ENCODE measurements at places on chromosomes 5 and 9.
A peak's percentile ranks its signal among the peaks of the same experiment; 100 is the strongest.

GRCh38 chr5:124744170-124744971 lies 2.1 kb downstream of the ZNF608 start:
- peak; percentile 83 for DNase-seq

DNA sequence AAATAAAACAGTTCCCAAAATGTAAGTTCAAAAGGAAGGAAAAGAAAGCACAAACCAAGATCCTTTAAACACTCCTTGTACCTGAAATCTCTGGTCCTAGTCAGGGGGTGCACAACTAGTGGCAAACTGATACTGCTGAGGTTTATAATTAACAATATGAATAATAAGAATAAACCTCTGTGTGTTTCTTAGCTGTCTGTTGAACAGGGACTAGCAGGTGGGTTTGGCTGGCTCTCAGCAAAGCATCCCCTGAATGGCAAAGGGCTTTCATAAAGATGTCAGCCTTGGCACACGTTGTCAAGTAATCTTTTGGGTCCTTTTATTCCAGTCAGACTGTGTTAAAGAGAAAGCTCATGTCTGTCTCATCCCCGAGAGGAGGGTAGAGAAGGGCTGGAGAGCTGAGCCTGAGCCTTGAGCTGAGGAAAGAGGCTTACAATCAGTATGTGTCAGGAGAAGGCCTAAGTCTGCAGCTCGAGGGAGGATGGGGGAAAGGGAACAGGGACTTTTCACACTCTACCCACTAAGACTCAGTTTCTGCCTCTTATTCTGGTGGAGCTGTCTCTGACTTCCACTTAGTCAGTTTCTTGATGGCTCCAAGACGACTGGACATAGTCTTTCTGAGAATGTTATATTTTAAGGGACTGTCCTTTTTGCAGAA lies 123.0 kb downstream of the GALNT10 start:
- DNase-seq = no peak

DNA sequence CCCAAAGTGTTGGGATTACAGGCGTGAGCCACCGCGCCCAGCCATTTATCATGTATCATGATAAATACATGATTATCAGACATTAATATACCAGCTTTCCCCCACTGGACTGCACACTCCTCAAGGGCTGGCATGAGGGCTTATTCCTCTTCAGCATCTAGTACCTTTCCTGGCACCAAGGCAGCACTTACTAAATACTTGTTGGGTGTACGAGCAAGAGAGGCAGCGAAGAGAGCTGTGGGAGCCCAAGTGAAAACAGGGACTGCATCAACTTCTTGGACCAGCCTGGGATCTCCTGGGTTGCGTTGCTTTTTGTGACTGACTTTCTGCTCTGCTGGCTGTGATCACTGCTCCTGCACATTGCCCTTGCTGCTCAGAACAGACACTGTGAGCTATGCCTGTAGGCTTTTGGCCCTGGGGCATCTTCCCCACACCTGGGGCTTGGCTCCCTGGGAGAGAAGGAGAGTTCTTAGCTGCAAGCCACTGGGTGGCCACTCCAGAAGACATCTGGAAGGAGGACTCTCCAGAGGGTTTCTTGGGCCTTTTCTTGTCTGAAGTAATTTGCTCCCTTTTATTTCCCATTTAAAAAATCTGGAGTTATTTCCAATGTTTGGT lies 224.3 kb downstream of the NR3C1 start:
- no peak for DNase-seq

GRCh38 chr5:157020002-157020401 lies 38.9 kb downstream of the HAVCR1 start:
- DNase-seq = no peak

- no peak for DNase-seq
Measured at GRCh38 chr9:74742191-74742790, 145.4 kb downstream of the TRPM6 start.

DNA sequence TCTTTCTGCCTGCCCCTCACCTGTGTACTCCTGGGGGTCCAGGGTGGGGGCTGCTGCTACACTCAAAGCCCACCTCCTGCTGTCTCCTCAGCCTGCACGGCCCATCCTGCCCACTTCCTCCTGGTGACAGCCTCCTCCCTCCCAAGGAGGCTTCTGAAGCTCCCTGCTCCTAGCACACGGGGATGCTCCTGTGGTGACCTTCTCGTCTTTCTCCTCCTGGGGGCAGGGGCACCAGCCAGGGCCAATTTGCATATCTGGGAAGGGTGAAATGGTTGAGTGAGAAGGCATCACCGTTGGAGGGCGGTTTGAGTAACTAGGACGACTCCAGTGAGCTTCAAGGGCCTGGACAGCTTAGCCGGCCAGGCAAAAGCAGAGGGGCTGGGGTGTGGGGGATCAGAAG lies 51.9 kb upstream of the COL5A1 start:
- no peak for DNase-seq

- no peak for DNase-seq
Measured at GRCh38 chr5:20611620-20612019, 623.6 kb upstream of the CDH18 start.

GRCh38 chr5:137939331-137939730 lies 50.1 kb downstream of the PKD2L2 start:
- DNase-seq = no peak

DNA sequence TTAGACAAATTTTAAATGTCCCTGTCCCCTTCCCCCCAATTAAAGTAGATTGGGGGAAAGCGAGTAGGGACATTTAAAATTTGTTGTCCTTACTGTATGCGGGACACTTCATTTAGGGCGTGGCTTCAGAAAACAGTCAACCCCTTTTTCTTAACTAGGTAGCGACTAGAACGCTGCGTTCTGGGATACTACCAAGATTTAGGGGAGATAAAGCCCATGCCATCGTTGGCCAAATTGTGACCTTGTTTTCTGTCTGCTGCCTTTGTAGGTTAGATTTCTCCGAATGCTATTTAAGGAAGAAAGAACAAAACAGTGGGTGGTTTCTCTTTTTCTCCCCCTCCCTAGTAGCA lies 1.2 kb downstream of the CKS2 start:
- no peak for DNase-seq

DNA sequence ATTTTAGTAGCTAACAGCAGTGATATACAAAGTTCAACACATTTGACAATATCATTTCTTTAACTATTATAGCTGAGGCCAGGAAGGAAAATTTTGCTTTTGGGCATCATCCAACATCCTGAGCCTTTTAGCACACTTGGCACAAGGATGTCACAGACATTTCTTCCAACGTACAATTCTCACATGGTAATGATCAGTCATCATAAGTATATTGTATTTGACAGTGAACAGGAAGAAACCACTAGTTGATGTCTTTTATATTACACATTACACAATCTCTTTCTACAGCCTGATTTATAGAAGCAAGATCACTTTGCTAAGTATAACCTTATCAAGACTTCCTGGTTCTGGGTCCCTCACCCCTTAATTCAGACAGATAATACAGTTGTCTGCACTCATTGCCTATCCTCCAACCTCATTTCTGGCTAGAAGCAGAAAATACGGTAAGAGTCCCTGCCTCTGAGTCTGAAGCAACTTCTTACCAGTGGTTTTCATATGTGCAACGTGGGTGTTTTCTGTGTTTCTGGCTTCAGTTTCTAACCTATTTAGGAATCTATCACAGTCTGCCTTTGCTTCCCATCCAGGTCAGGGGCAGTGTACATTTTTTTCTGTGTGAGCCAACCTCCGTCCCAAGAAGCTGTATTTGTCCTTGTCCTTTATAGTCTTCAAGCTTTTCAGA lies 167.8 kb downstream of the PAM start:
- DNase-seq = no peak

GRCh38 chr5:109485030-109485429 lies 75.3 kb upstream of the PJA2 start:
- DNase-seq = no peak

GRCh38 chr5:113218200-113218599 lies 216.6 kb downstream of the TSSK1B start:
- DNase-seq = no peak

- no peak for DNase-seq
Measured at GRCh38 chr9:3875361-3876132, 349.7 kb upstream of the RFX3 start.

GRCh38 chr5:77607324-77607723 lies 31.2 kb downstream of the OTP start:
- DNase-seq = no peak

DNA sequence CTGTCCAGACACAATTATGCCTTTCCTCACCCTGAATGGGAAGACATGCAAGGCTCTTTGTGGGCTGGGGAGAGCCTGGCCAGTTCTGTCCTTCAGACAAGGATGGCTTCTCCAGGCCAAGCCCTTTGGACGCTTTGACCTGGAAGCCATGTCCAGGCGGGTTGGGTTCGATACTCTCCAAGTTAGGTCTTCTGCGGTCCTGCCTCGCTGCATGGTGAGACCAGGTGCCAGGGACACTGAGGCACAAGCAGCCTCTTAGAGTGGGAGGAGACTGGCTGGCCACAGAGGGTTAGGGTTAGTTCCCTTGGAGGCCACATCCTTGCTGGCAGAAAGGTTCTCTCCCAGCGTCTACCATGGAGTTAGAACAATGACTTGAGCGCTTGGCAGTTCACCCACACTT lies 67.6 kb downstream of the SHB start:
- no peak for DNase-seq

- DNase-seq = no peak
Measured at GRCh38 chr9:91211919-91212318, 149.8 kb downstream of the AUH start.

DNA sequence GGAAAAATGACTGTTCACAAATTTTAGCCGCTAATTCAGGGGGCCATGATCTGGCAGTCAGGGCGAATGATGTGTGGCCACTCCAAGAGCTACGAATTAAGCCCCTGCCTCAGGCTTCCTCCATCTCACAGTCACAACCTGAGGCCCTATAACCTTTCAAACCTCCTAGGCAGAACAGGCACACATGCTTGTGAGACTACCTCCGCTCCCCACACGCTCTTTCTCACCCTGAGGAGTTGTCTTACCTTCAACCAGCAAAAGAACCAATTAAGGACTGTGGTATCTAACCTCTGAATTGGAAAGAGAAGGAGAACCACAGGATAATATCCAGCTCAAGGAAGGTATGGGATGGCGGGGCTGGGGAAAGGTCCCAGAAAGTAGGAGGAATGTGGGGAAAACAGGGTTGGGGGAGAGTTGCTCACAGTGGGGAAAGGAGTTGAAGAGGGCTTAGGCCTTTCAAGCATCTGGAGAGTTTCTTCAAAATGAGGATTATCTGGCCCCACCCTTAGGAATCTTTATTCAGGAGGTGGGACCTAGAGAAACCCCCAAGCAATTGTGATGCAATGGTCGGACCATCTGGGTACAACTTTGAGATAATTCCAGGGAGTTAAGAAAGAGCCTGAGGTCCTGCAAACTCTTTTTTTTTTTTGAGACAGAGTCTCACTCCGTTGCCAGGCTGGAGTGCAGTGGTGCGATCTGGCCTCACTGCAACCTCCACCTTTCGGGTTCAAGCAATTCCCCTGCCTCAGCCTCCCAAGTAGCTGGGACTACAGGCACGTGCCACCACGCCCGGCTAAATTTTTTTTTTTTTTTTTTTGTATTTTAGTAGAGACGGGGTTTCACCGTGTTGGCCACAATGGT lies 5.5 kb downstream of the PCDH1 start:
- DNase-seq = no peak

Data from cardiac septum (tissue), 1 donor.